ENCODE measurements at places on chromosomes 7 and 10.

DNA sequence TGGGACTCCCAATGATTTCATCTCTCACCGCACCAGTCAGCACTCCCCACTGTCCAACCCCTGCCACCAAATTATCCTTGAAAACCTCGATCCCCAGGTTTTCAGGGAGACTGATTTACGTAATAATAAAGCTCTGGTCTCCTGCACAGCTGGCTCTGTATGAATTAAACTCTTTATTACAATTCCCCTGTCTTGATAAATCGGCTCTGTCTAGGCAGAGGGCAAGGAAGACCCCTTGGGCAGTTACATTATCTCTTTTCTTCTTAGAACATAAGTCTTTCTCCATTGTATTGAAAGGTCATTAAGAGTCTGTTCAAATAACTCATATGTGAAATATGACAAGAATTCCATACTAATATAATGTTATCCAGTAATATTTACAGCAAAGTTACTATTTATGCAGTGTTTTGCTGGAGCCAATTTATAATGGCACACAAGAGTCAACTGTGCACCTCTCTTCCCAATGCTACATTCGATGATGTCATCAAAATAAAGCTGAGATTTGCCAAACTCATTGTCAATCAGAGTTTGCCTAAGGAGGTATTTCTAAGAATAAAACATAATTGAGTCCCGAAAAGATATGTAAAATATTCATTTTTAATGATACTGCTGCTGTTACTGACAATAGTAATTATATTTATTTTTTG is 1297.2 kb upstream of the LRRTM3 start:
- DNase-seq, result no peak

- DNase-seq, result no peak
Observed at GRCh38 chr7:3307435-3307834, 6.4 kb downstream of the SDK1 start.

- no peak for DNase-seq
Observed at GRCh38 chr7:139993169-139993568, 69.6 kb downstream of the PARP12 start.

- DNase-seq, result no peak
Observed at GRCh38 chr10:133377025-133377817, 1.8 kb upstream of the PAOX start.

- DNase-seq, result no peak
Observed at GRCh38 chr10:77377678-77378352, 259.8 kb downstream of the KCNMA1 start.

- no peak for DNase-seq
Observed at GRCh38 chr7:116443101-116443523, 56.4 kb upstream of the CAV2 start.

DNA sequence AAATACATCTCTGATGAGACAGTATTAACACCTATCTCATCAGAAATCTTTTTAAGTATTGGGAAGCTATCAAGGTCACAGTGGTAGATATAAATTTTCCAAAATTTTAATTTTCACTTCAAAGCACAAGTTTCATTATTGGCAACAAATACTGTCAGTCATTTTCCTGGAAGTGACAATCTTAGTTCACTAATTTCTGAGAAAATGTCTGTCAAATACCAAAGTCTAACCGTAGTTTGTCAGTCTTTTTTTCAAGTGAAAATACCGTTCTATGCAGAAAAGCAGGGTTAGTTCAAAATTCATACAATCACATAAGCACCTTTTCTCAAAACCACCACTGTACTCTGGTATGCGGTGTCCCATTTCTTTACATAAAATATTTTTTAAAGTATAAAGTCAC is 40.4 kb downstream of the CACUL1 start:
- no peak for DNase-seq

DNA sequence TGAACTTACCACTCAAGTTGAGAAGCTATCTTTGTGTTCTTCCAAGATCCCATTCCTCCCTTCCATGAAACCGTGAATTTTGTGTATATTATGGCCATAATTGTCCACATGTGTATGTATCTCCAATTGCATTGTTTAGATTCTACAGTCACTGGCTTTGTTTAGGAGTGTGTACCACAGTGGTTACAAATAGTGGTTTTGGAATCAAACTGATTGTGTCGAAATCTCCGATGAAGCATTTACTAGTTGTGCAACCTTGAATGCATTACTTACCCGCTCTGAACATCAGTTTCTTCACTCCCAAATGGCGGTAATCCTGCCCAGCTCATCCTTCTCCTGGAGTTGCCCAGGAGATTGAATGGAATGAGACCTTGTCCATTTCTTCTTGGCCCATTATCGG is 145.0 kb upstream of the ZNF32 start:
- DNase-seq, result no peak

GRCh38 chr7:27955011-27955410 is 215.0 kb downstream of the TAX1BP1 start:
- DNase-seq, result no peak

GRCh38 chr7:11480143-11480542 is 351.9 kb downstream of the THSD7A start:
- no peak for DNase-seq

GRCh38 chr7:17844022-17844421 is 96.3 kb downstream of the SNX13 start:
- DNase-seq, result no peak

DNA sequence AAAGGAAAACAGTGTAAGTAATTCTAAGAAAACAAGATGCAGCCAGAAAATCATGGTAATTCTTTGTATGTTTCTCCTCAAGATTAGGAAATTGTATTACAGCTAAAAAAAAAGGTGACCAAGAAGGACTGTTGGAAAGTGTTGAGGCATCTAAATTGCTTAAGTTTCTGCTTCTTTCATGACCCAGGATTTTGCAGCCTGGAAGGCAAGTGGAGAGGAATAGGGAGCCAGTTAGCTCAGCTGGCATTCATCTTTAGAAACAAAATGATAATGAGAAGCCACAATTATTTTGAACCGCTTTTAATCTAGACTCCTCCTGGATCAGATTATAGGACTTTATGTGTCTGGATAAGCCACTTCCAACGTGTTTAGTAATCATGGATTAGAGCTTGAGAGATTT is 56.8 kb upstream of the TMEM229A start:
- no peak for DNase-seq

DNA sequence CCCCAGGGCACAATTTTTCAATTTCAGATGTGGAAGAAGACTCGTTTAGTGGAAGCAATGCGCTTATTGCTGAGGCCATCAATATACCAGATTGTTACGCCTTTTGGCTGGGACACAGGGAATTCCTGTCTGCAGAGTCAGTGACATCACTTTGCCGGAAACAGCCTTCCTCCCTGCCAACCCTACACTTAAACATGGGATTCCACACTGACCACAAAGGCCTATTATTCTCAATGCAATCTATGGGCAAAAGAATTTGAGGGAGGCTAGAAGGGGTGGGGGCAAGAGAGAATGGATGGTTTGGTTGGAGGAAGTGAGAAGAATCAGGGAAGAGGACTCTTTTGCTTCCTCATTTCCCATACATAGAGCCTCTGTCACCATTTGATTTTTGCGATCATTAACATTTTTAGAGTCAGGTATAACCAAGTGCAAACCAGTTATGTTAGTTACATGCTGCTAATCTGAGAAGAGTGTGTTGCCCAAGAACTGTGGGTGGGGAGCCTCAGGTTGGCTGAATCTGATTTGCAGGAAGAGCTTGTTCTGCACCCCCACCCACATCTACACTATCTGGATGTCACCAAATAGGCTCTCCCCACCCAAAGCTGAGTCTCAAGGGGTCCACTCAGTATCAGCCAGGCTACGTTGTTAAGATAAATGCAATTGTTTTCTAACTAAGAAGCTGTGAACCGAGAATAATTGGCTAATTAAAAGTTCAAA is 58.2 kb downstream of the ENTPD1 start:
- DNase-seq, result no peak

DNA sequence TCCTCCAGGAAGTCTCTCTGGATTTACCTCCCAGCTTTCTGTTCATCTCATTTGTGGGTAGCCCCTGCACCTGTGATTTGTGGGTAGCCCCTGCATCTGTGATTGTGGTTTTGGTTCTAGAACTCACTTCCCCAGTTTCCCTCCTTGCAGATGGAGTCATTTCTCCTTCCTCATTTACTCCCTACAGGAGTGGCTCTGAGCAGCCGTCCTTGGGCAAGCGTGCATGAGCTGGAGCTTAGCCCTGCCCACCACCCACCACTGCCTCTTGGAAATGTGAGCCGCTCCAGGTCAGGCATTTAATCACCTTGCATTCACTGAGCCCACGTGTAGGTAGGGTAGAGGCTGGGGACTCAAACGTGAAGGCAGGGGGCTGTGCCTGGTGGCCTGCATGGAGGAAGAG is 8.2 kb downstream of the COL26A1 start:
- no peak for DNase-seq

DNA sequence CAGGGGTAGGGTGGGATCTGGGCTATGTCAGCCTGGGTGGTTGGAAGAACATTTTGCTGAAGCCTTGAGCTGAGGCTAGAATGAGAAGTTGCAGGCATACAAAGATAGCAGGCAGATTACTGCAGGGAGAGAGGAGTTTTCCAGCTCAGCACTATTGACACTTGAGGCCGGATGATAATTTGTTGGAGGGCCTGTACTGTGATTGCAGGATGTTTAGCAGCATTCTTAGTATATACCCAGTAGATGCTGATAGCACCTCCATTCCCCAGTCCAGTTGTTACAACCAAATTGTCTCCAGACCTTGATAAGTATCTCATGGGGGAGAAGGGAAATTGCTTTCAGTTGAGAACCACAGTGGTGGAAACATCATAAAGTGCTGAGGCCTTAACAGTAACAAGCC is 158.6 kb upstream of the CHRM2 start:
- DNase-seq, result no peak

- no peak for DNase-seq
Observed at GRCh38 chr10:49164559-49165188, 23.5 kb downstream of the TMEM273 start.

GRCh38 chr10:50501478-50501877 is 122.3 kb downstream of the SGMS1 start:
- no peak for DNase-seq

- DNase-seq, result no peak
Observed at GRCh38 chr7:49001610-49002033, 77.3 kb downstream of the CDC14C start.

DNA sequence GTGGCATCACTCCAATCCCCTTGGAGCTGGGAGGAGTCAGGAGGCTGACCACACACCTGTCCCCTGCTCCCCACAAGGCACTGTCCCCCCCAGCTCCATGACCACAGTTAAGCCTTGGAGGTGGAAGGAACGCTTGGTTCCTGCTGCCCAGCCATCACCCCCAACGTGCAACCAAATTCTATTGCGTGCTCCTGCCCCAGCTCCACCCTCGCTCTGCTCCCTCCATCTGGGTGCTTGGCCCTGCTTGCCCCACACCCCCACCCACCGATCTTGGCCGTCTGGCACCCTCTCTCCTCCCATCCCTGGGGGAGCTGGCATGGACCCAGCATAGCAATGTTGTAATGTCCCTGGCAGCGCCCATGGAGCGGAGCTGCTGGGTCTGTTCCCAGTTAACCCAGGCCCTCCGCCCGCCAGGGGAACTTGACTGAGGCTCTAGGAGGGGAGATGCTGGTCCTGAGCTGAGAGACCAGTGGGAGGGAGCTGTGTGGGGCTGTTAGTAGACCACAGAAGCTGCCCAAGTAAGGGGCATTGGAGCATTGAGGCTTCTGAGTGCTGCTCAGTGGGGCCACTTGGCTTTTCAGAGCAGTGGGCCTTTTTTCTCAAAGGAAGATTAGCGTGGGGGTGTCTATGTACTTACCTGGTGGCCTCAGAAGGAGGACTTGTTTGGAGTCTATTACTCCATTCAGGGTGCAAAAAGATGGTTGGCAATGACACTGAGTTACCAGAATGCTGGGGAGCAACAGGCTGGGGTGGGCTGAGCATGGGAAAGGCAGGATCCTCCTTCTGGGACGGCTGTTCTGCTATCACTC is 1.1 kb downstream of the EPHB6 start:
- DNase-seq, result no peak

DNA sequence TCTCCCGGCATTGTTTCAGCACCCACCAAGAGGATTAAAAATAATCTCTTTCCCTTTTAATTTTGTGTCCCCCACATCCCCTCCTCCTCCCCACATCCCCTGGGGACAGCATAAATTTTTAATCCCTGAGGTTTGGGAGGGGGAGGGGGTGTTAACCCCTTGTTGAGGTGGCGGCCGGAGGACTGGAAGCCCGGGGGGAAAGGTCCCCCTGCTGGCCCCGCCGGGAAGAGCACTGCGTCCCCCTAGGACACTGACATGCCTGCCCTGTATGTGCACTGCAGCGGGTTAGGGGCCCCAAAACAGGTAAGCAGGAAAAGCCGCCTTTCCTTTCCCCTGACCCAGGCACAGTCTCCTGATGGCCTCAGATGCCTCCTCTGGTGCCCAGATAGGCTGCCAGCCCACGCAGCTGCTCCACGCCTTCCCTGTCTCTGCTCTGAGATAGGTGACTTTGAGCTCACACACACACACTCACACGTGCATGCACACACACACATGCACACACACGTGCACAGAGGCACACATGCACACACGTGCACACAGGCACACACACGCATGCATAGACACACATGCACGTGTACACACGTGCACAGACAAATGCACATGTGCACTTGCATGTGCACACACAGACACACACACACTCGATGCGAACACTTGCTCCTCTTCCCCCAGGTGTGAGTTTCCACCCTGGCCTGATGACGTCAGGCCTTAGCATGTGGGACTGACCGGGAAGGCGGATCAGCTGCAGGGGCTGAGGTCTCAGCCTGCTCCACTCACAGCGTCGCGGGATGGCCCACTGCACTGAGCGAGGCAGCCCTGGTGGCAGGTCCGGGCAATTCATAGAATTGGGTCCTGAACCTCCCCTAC is 12.3 kb downstream of the CNPY1 start:
- no peak for DNase-seq

DNA sequence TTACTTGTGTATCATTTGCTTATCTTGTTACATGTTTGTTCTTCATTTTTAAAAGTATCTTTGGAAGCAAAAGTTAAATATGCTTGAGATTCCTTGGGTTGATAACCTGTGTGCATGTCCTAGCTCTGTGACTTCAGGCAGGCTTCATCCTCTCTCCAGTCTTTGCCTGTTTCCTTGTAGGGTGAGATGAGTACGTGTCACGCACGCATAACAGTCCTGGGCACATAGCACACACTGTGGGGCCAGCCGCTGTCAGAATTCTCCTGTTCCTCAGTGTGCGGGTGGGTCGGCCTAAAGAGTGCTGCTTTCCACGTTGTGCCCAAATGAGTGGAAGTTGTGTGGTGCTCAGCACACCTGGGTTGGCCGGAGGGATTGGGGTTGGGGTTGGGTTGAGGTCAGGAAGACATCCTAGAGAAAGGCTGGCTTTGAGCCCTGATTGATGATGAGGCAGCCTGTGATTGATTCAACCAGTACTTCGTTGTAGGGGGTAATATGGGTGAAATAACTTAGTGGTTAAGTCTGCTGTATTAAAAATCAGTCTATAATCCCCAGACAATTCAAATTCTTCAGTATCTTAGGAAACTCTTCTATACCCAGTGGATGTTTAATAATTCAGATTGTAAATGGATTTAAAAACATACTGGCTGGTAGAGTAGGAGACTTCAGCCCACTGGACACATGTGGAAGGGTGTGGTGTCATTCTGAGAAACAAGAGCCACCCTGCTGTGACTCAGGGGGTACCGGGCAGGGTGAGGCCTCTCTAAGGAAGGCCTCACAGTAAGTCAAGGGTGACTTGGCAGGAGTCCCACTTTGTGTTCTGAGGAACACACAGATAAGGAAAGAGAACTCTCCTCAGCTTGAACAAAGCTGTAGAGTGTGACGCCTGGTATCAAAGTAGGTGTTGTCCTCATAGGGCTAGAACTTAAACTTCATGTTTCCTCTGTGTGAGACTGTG is 54.8 kb downstream of the DAGLB start:
- no peak for DNase-seq
